Stimulated activated CD4-positive, alpha-beta T cell treated with anti-CD3 and anti-CD28 coated beads, Interleukin-1b, Interleukin-23, amount 100 ng/mL, for 1 hour (primary cell): ENCODE measurements at places on chromosomes 4 and X.

DNA sequence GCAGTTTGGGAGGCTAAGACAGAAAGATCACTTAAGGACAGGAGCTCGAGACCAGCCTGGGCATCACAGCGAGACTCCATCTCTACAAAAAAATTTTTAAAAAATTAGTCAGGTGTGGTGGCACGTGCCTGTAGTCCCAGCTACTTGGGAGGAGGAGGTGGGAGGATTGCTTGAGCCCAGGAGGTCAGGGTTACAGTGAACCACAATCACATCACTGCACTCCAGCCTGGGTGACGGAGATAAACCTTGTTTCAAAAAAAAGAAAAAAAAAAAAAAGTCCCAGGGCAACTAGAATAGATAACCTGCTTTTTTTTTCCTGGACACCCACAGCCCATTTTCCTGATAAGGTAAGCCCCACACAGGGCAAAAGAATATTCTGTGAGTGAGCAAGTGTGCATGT, 96.3 kb downstream of the C4orf51 start:
- DNase-seq = no peak

DNA sequence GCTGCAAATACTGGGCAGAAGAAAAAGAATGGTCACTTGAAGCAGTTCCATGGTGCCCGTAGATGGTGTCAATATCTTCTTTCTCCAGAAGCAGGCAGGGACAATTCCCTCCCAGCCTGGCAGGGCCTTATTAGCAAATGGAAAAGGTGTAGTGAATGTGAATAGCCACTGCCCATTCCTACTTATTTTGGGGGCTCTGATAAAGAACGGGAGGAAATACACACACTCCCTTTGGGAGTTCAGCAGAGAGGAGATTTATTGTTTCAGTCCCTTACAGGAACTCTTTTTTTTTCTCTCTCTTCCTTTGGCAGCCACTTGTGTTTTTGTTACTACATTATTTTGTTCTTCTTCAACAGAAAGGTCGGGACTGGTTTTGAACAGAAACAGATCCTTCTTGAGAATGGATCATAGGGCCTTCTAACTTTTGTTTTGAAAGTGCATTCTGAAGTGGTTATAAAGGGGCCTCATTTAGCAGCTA, at the start of gene EMCN:
TSS of gene EMCN (minus strand) at position 159 of the 478 bp plus-strand sequence. CDS start at position 51, 108 bp downstream.
- no peak for DNase-seq

DNA sequence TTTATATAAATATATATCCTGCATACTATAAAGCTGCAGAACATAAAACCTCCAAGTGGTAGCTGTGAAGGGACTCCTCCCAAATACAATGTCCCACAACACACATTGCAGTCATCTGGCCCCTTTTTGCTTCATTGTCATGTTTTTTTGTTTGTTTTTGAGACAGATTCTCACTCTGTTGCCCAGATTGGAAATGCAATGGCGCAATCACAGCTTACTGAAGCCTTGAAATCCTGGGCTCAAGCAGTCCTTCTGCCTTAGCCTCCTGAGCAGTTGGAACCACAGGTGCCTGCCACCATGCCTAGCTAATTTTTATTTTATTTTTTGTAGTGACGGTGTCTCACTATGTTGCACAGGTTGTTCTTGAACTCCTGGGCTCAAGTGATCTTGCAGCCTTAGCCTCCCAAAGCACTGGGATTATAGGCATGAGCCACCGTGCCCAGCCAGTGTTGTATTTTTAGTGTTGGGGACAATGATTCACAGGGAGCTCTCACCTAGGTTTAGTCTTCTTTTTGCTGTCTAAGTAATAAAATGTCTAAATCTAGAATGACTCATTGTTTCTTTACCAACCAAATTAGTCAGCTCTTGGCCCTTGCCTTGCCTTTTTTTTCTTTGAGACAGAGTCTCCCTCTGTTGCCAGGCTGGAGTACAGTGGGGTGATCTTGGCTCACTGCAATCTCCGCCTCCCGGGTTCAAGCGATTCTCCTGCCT, 24.0 kb upstream of the XIAP start:
- DNase-seq = no peak

DNA sequence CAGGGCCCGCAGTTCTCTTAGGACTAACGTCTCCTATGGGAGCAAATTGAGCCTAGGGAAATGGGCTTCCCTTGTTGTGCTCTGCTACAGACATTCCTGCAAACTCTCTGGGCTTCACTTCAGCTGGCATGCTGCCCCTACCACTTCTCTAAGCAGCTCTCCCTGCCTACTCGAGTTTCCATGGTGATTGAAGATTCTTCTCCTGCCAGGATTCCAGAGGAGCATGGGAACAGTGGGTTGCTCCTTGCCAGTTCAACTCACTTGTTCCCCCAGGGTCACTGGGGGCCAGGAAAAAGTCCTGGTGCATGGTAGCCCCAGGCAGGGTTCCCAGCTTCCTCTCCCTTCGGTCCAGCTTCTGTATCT, 21.1 kb upstream of the WDR17 start:
- no peak for DNase-seq

GRCh38 chrX:25028726-25029125, 13.0 kb upstream of the ARX start:
- no peak for DNase-seq

DNA sequence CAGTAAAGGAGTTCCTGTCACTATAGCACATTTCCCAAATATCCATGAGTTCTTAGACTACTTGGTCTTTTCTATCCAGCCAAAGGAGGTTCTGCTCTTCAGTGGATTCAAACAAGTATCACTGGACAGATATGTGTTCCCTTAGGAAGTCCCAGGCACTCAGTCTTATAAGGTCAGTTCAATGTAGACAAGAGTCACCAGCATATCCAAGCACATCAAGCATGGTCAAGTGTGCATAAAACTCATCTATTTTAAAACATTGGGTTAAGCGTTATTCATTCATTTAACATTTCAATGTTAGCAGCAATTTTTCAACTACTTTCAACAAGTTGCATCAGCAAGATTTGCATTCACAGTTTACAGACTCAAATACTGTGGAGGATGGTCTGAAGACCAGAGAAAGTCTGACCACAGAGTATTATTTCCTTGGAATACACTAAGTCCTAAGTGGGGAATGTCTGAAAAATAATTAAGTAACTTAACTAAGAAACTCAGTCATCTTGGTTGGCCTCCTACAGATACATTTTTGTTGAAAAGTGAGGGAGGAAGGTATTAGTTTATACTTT, 630.5 kb upstream of the IGFBP7 start:
- no peak for DNase-seq

DNA sequence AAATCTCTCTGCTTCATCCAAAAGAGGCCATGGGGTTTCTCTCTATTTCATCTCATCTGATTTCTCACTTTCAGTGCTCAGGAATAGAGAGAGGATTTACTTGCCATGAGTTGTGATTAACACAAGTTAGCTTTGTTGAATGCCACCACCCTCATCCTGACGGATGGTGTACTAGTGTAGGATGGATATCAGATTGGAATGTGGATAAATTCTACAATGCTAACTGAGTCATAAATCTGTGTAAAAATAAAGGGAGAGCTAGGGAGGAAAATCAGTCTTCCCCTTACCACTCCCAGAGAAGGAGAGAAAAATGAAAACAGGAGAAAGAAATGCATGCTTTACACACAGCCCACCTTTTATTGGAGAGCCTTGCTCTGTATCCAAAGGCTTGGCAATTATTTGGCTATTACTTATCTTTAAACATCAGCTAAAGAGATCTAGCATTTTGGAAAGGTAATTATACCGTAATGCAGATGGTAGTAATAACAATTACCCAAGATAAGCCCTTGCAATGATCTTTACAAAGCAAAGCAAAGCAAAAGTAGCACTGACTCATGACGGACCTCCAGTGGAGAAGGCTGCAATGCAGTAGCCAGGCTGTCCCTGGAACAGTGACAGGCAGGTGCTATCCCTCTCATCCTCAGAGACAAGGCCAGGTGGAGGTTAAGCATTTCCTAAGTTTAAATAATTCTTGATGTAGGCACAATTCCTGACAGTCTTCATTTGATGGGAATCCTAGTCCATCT, 306.3 kb upstream of the PPARGC1A start:
- no peak for DNase-seq

- DNase-seq = no peak
Observed at GRCh38 chr4:151537687-151538086, 128.7 kb downstream of the FHIP1A start.

DNA sequence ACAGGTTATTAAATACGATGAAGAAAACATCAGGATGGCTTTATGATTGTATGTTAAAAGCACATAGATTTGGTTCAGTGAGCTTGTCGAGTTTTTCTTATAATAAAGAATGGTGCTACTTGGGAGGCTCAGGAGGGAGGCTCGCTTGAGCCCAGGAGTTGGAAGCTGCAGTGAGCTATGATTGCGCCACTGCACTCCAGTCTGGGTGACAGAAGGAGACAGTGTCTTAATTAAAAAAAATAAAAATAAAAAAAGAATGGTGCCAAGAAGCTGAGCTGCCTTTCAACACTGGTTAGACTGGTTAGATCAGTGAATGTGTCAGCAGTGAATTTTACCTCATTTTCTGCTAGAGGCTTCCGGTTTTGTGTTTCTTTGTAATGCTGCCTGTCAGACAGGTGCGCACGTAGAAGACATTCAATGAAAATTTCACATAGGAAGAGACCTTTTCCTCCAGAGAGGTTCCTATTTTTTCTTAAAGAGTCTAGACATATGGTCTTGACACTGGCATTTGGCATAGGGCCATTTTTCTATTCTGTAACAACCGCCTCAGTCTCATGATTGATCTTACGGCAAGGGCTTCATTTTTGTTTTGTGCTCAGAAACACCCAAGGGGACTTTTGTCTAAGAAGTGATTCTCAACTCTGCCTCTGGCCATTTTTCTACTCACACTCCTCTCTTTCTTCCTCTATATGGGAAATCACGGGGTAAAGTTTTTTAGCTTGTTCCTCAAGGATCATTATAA, 15.0 kb upstream of the ARSF start:
- no peak for DNase-seq

DNA sequence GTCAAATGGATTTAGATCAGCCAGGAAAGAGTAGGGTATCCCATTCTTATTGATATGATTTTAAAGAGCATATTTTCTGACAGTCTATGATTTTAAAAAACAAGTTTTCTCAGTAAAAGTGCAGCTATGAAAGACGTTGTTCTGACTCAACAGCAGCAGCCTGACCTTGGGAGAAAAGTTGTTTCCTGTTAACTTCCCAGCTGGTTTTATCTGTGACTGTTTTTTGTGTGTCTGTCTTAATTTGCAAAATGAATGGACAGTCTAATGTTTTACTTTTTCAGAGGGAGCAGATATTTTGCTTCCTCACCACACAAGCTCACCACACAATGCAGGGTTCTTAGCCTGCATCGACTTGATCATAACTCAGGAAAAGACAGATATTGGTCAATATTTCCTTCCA, 764 bp upstream of the MTHFD2L start:
- no peak for DNase-seq

- no peak for DNase-seq
Observed at GRCh38 chrX:19867411-19867732, 20.0 kb downstream of the SH3KBP1 start.

GRCh38 chr4:47061435-47061834, 30.1 kb downstream of the GABRB1 start:
- DNase-seq = no peak

- DNase-seq = no peak
Observed at GRCh38 chrX:133640161-133641015, 225.1 kb upstream of the GPC4 start.

DNA sequence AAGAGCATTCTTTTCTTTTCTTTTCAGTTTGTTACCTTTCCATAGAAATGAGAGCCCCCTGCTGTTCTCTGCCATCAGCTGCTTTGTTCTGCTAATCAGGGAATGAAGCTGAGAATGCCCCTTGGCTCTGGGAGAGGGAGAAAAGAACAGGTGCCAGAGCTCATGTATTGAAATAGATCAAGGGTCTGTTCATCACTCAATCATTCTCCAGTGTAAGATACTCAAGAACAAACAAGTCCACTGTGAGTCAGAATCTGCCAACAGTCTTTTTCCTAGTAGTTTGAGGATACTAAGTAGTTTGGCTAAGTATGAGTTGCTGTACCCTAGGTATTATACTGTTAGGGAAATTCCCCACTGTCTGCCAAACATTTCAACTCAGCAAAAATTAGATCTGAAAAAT, 144.3 kb downstream of the RTL3 start:
- DNase-seq = no peak

DNA sequence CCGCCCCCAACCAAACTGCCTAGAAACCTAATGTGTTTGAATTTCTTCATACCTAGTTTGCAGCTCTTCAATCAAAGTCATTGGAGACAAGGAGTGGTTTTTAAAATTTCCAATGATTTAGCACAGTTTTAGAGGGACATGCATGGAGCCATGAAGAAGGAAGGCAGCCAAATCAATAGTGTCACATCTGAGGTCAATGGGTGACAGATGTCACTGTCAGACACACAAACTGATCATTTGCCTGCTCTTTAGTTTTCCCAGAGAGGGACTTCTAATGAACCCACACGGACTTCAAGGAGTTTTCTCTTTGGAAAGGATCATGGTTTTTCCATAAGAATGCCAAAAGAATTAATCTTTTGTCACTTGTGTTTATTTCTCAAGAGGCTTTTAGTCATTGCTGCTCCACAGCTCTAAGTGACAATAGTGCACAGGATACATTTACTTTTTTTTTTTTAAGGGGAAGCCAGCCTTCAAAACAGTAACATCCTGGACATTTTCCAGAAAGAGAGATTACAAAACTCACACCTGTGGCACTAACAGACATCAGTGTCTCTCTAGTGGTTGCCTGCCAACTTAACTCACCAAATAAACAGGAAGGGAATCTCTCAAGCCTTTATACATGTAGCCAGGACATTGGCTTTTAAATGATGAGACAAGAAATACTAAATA, 251.1 kb upstream of the DIAPH2 start:
- no peak for DNase-seq
